ENCODE measurements at places on chromosomes 12 and 14. TPM values are rescaled to one million over a fixed set of nuclear protein-coding genes. Genes with fewer than 3 reads are reported as not detected.

Gene PTPRR
- total RNA-seq, result 0.27 TPM

Gene OTX2
- total RNA-seq, result not detected

Gene GLT1D1
- total RNA-seq, result not detected

Gene LTB4R2
- total RNA-seq, result 3.4 TPM

Gene PPP1CC
- 162 TPM for total RNA-seq

Gene TBC1D30
- total RNA-seq, result 1.5 TPM

Gene SMIM41
- not detected for total RNA-seq

Gene FOXN4
- 0.08 TPM for total RNA-seq

Gene ITGA7
- total RNA-seq, result 0.90 TPM

Gene ETV6
- 3.2 TPM for total RNA-seq

Gene PLXNC1
- 0.08 TPM for total RNA-seq

Gene SRP54
- total RNA-seq, result 66.8 TPM

Gene CLEC7A
- not detected for total RNA-seq

Gene FOXG1
- total RNA-seq, result 0.25 TPM

Gene PRH2
- total RNA-seq, result not detected

Gene C12orf76
- 6.6 TPM for total RNA-seq

Gene SLC35F4
- total RNA-seq, result not detected

Gene SDR9C7
- 0.05 TPM for total RNA-seq

Gene CPM
- 7.7 TPM for total RNA-seq

Gene RNU6-8
- total RNA-seq, result not detected

Gene C3AR1
- total RNA-seq, result not detected

Gene PTPN21
- 11.7 TPM for total RNA-seq

Gene KCNMB4
- total RNA-seq, result 0.20 TPM

Gene KRT75
- 0.15 TPM for total RNA-seq

Gene KRT2
- not detected for total RNA-seq

Gene CPNE6
- total RNA-seq, result 0.14 TPM

Gene C2CD5
- 14.2 TPM for total RNA-seq

Gene GRIN2B
- 5.3 TPM for total RNA-seq

Gene LRTM2
- 0.05 TPM for total RNA-seq

Gene METTL17
- 69.2 TPM for total RNA-seq

Gene ENDOU
- not detected for total RNA-seq

Gene PTHLH
- 14.2 TPM for total RNA-seq

Gene NPAS3
- total RNA-seq, result not detected

Gene RIN3
- total RNA-seq, result 15.4 TPM

Gene ACOT4
- total RNA-seq, result 1.6 TPM

Gene CLEC4D
- total RNA-seq, result not detected

Gene JPH4
- total RNA-seq, result 0.07 TPM

Gene YEATS4
- 40.3 TPM for total RNA-seq

Gene KLRG1
- total RNA-seq, result 1.5 TPM

Gene EML1
- 38.3 TPM for total RNA-seq

Gene ACOT6
- not detected for total RNA-seq

Gene SPATA7
- 3.9 TPM for total RNA-seq

Gene NUAK1
- total RNA-seq, result 5.5 TPM

Gene BIN2
- total RNA-seq, result 0.20 TPM

Gene TMEM253
- 0.94 TPM for total RNA-seq

Gene TAS2R19
- total RNA-seq, result 0.15 TPM

Data from A549 treated with dexamethasone at 1 μM for 4 hours (cell line).